Pancreas (tissue), 10 donors: ENCODE measurements at places on chromosomes 16 and 17. TPM values are rescaled to one million over a fixed set of nuclear protein-coding genes. Genes with fewer than 3 reads are reported as not detected.

Gene TMEM95
- total RNA-seq = not detected

Gene ZNF469
- 0.83 TPM for total RNA-seq

Gene TGFB1I1
- 3.5 TPM for total RNA-seq

- no peak overlapping the region for H3K27ac ChIP-seq
- H3K27me3 ChIP-seq = no peaks in the 10 kb centered on the region
- H3K36me3 ChIP-seq = peaks cover 74% of the 10 kb centered on the region
- no peaks in the 10 kb centered on the region for H3K4me1 ChIP-seq
- no peak overlapping the region for H3K4me3 ChIP-seq
Measured at GRCh38 chr17:80352991-80353665, 61.8 kb upstream of the ENDOV start.

DNA sequence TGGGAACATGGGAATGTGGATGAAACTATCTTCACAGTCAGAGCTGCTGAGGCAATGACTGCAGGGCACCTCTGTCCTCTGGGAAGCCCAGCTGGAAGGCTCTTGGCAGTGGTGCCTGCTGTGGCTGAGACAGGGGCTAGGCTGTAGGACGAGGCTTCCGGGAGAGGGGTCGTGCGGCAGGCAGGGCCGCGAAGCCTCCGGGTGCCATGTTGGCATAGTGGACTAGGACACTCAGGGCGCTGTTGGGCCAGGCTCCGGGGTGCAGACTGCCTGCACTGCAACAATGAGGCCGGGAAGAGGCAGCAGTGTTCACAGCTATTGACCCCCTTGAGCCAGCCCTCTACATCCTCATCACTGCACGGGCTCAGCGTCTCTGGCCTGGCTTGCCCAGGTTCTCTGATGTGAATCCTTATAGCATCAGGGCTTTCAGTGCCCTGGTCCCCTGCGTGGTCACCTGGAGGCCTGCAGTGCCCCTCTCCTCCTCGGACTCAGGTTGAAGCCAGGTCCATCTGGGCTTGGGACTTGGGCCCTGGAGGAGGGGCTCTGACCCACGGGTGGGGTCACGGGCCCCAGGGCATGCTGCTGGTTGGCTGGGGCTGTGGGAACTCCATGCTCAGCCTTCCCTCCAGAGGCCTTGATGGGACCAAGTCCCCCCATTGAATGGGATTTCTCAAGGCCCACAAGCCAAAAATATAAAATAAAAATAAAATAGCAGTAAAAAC is 91.6 kb downstream of the TNFRSF13B start:
- H3K36me3 ChIP-seq = no peaks in the 10 kb centered on the region
- H3K4me1 ChIP-seq = no peaks in the 10 kb centered on the region
- H3K4me3 ChIP-seq = no peak overlapping the region
- H3K27me3 ChIP-seq = no peaks in the 10 kb centered on the region
- H3K27ac ChIP-seq = no peak overlapping the region
- no peak for DNase-seq

DNA sequence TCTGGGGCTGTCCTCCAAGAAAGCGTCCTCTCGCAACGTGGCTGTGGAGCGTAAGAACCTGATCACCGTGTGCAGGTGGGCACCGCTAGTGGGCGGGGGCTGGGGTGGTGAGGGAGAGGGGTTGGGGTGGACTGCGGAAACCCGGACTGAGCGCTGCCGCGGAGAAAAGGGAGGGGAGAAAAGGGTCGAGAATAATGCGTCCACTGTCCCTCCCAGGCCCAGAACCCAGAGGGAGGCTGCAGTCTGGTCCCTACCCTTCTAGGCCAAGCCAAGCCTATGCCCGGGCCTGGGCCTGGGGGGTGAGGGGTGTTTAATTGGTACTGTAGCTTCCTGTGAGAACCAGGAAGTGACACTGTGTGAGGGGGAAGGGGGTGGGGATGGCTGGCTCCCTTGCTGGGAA is 464 bp downstream of the RUNDC3A start:
- H3K27me3 ChIP-seq = no peaks in the 10 kb centered on the region
- peaks cover 6% of the 10 kb centered on the region for H3K4me1 ChIP-seq
- H3K36me3 ChIP-seq = no peaks in the 10 kb centered on the region

- no peak overlapping the region for H3K27ac ChIP-seq
- no peaks in the 10 kb centered on the region for H3K36me3 ChIP-seq
- H3K4me1 ChIP-seq = peaks cover 5% of the 10 kb centered on the region
- no peaks in the 10 kb centered on the region for H3K27me3 ChIP-seq
- no peak overlapping the region for H3K4me3 ChIP-seq
- DNase-seq = no peak
Measured at GRCh38 chr17:69729944-69730343, 315.4 kb downstream of the MAP2K6 start.

Gene PEX12
- 2.0 TPM for total RNA-seq

Gene OR4D1
- total RNA-seq = not detected

- H3K4me3 ChIP-seq = no peak overlapping the region
- no peak overlapping the region for H3K27ac ChIP-seq
- H3K36me3 ChIP-seq = no peaks in the 10 kb centered on the region
- H3K4me1 ChIP-seq = no peaks in the 10 kb centered on the region
- no peaks in the 10 kb centered on the region for H3K27me3 ChIP-seq
Measured at GRCh38 chr16:9706217-9706836, 475.9 kb downstream of the GRIN2A start.

Gene HBZ
- 0.35 TPM for total RNA-seq

GRCh38 chr16:47043200-47043599 is 69.7 kb upstream of the DNAJA2 start:
- no peaks in the 10 kb centered on the region for H3K27me3 ChIP-seq
- no peak overlapping the region for H3K27ac ChIP-seq
- no peaks in the 10 kb centered on the region for H3K36me3 ChIP-seq
- H3K4me3 ChIP-seq = no peak overlapping the region
- no peaks in the 10 kb centered on the region for H3K4me1 ChIP-seq

GRCh38 chr17:14359163-14360020 is 58.5 kb downstream of the HS3ST3B1 start:
- H3K27ac ChIP-seq = no peak overlapping the region
- no peaks in the 10 kb centered on the region for H3K27me3 ChIP-seq
- no peaks in the 10 kb centered on the region for H3K36me3 ChIP-seq

GRCh38 chr17:70208825-70209555 is 39.7 kb downstream of the KCNJ2 start:
- no peak for DNase-seq
- no peaks in the 10 kb centered on the region for H3K4me1 ChIP-seq
- no peaks in the 10 kb centered on the region for H3K36me3 ChIP-seq
- H3K27ac ChIP-seq = no peak overlapping the region

GRCh38 chr17:1629504-1630310 is 1.1 kb upstream of the SLC43A2 start:
- no peaks in the 10 kb centered on the region for H3K27me3 ChIP-seq
- peaks cover 5% of the 10 kb centered on the region for H3K4me1 ChIP-seq
- peak; percentile 91 for DNase-seq
- H3K27ac ChIP-seq = peak overlapping the region; percentile 95
- H3K36me3 ChIP-seq = no peaks in the 10 kb centered on the region

GRCh38 chr17:52410781-52411180 is 252.3 kb upstream of the CA10 start:
- H3K27me3 ChIP-seq = no peaks in the 10 kb centered on the region
- no peaks in the 10 kb centered on the region for H3K4me1 ChIP-seq
- H3K27ac ChIP-seq = no peak overlapping the region
- no peaks in the 10 kb centered on the region for H3K36me3 ChIP-seq
- no peak overlapping the region for H3K4me3 ChIP-seq

DNA sequence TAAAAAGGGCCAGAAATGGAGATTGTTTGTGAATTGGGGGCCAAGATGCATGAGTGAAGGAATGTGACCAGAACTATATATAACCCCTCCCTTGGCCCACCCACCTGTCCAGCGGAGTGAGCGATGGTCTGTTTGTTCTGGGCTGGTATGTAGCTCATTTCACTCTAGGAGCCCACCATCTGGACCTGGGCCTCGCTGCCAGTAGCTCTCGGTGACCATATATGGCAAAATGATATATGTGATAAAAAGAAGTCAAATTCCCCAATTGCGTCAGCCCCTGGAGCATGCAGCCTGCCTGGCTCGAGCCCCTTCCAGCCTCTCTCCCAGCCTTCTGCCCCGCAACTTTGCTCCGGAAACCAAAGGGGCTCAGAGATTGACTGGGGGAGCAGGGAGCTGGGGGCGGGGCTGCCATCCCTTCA is 47.3 kb downstream of the CCDC42 start:
- H3K4me3 ChIP-seq = no peak overlapping the region
- no peak overlapping the region for H3K27ac ChIP-seq
- no peaks in the 10 kb centered on the region for H3K36me3 ChIP-seq
- H3K27me3 ChIP-seq = no peaks in the 10 kb centered on the region

Gene SDK2
- 0.16 TPM for total RNA-seq

GRCh38 chr16:66516509-66516807 is 33.5 kb downstream of the TK2 start:
- H3K27me3 ChIP-seq = no peaks in the 10 kb centered on the region
- no peak for DNase-seq
- peak overlapping the region; percentile 99 for H3K27ac ChIP-seq
- H3K4me1 ChIP-seq = peaks cover 33% of the 10 kb centered on the region
- peaks cover 4% of the 10 kb centered on the region for H3K36me3 ChIP-seq
- H3K4me3 ChIP-seq = no peak overlapping the region

Gene ERI2
- 8.6 TPM for total RNA-seq

DNA sequence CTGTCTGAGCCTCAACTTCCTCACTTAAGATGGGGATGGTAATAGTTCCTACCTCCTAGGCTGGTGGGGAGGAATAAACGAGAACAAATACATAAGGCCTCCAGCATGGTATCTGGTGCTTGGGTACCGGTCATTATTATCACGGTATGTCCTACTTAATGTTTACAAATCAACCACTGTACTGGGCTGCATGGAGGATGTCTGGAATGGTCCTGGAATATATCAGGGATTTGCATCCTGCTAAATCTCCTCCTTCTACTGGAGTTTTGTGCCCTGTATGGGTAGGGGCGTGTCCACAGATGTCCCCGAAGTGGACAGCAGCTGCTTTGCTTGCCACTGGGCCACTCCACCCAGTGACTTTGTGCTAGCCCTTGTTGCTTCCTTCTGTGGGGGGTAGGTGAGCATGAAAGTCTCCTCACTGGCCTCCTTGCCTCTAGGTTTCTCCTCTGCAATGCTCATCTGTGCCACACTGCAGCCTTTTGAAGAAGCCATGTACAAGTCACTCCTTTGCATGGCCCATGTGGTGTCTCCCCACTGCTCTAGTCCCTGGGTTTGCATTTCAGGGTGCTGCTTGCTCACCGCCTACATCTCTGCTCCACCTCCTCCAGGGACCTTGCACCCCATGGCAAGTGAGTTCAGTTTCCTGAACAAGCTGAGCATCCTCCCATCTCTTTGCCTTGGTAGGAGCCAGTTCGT is 2.2 kb upstream of the CMIP start:
- no peaks in the 10 kb centered on the region for H3K36me3 ChIP-seq
- DNase-seq = no peak
- peaks cover 4% of the 10 kb centered on the region for H3K4me1 ChIP-seq
- no peak overlapping the region for H3K4me3 ChIP-seq

Gene CD300E
- total RNA-seq = not detected

DNA sequence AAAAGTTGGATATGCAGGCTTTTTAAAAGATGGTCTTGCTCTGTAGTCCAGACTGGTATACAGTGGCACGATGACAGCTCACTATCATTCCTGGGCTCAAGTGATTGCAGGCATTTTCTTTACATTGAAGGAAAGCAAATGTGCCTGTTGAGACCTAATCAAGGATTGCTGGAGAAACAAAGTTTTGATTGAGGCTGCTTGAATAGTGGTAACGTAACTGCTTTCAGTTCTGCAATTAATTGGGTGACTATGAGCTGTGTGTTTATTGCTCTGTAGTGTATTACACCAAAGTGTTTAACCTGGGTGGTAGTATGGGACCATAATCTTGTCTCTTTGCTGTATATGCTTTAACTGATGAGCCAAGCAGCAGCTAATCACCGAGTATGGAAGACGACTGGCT is 2.3 kb downstream of the UBB start:
- no peaks in the 10 kb centered on the region for H3K27me3 ChIP-seq
- H3K27ac ChIP-seq = no peak overlapping the region
- no peak overlapping the region for H3K4me3 ChIP-seq
- H3K36me3 ChIP-seq = no peaks in the 10 kb centered on the region
- H3K4me1 ChIP-seq = peaks cover 18% of the 10 kb centered on the region

GRCh38 chr16:3059723-3060242 is 5.7 kb upstream of the IL32 start:
- H3K27me3 ChIP-seq = no peaks in the 10 kb centered on the region
- H3K36me3 ChIP-seq = no peaks in the 10 kb centered on the region
- no peak for DNase-seq
- peaks cover 7% of the 10 kb centered on the region for H3K4me1 ChIP-seq

Gene MT3
- total RNA-seq = not detected

Gene SMIM5
- total RNA-seq = 0.55 TPM

- no peak for DNase-seq
- no peaks in the 10 kb centered on the region for H3K4me1 ChIP-seq
- H3K4me3 ChIP-seq = no peak overlapping the region
- no peak overlapping the region for H3K27ac ChIP-seq
- H3K36me3 ChIP-seq = no peaks in the 10 kb centered on the region
- no peaks in the 10 kb centered on the region for H3K27me3 ChIP-seq
Measured at GRCh38 chr16:74071996-74072535, 224.5 kb upstream of the PSMD7 start.

DNA sequence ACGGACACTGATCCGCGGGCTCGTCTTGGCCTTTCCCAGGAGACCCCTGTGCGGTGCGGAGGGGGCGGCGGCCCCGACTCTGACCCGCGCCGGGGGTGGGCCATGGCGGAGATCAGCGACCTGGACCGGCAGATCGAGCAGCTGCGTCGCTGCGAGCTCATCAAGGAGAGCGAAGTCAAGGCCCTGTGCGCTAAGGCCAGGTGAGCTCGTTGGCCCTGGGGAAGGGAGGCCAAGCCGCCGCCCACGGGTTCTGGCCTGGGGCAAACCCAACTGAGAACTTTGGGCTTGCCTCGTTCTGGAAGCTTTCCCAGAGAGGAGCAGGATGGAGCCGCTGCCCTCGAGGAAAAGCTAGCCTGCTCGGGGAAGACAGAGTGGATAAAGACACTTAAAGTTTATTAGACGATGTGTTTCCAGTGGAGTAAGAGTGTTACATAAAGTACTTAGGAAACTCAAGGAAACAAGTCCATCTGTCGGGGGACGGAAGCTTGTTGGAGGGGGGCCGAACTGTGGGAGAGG is 540 bp downstream of the PPP4C start:
- H3K4me3 ChIP-seq = peak overlapping the region; percentile 99
- no peaks in the 10 kb centered on the region for H3K36me3 ChIP-seq
- H3K4me1 ChIP-seq = peaks cover 22% of the 10 kb centered on the region
- H3K27me3 ChIP-seq = no peaks in the 10 kb centered on the region
- H3K27ac ChIP-seq = peak overlapping the region; percentile 85

DNA sequence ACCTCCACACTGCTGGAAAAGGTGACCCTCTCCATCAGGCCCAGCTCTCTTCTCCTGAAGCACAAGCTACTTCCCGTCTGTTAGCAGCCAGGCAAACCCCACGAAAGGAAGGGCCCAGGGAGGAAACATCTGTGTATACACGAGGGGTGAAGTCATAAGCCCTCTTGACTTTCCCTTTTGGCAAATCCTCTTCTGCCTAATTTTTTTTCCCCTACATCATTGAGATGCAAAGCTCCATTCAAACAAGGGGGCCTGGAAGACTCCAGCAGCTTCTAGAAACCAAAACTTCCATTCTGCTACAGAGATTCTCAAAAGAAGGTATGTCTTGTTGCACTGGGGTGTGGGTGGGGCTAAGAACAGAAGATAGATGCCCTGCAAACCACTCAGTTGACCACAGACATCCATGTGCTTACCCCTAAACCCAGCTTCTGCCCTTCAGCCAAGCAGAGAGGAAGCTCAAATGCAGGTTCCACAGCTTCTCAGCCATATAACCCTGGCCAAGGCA is 145.6 kb upstream of the RCVRN start:
- no peak overlapping the region for H3K4me3 ChIP-seq
- DNase-seq = no peak
- no peaks in the 10 kb centered on the region for H3K36me3 ChIP-seq
- no peaks in the 10 kb centered on the region for H3K4me1 ChIP-seq

Gene KRT27
- not detected for total RNA-seq
